Stimulated activated CD8-positive, alpha-beta memory T cell treated with anti-CD3 and anti-CD28 coated beads, Interleukin-12 subunit alpha, Interleukin-12 subunit beta, amount 100 ng/mL, for 1 hour (primary cell): ENCODE measurements at places on chromosomes 2 and 18.

DNA sequence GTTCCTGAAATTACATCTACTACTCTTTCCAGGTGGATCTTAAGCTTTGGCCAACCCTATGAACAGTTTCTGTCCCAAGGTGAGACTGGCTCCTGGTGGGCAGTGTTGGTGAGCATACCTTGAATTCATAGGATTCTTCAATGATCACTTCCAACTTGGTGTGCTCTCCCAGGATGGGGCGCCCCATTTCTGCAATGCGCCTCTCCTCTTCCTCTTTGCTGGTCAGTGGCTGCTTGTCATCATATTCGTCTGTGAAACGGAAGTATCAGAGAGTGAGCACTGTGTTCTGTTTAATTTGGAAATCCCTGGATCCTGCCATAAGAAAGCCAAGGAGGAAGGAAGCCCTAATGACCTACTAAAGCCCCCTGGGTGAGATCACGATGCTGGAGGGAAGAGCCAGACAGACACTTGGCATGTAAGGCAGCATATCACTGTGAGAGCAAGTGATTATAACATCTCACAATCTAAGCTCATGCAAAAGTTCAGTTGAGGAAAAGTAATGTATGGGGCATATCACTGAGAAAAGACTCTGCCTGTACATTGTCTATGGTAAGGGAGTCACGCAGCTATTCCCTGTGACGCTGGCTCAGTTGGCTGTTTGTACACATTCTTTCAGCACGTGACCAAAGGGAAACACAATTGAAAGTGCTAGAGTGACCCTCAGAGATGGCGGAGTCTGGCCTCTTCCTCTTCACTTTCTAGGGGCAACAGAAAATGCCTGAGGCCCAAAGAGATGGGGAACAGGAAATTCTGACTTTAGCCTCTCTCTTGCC lies 287.0 kb downstream of the SLC8A1 start:
- no peak for DNase-seq

GRCh38 chr2:41180387-41180786 lies 728.5 kb upstream of the SLC8A1 start:
- no peak for DNase-seq

- no peak for DNase-seq
Observed at GRCh38 chr18:58900015-58900649, 35.5 kb downstream of the ZNF532 start.

DNA sequence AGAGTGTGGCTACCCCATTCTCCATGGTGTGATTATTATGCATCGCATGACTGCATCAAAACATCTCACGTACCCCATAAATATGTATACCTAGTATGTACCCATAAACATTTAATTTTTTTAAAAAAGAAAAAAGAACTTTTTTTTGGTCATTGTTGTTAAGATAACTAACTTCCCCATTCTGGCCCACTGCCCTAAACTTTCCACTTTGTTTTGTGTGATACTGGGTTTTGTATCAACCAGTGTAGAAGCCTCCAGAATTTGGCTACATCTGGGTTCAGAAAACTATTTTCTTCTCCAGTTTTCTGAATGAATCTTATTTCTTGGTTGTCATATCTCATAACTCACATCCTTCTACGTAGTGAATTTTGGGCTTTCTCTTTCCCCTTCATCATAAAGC lies 62.3 kb upstream of the NABP1 start:
- no peak for DNase-seq

- DNase-seq, result no peak
Observed at GRCh38 chr2:151137526-151137925, 124.1 kb downstream of the RBM43 start.
